ENCODE measurements at places on chromosomes 2 and 18. TPM values are rescaled to one million over a fixed set of nuclear protein-coding genes. Genes with fewer than 3 reads are reported as not detected.

DNA sequence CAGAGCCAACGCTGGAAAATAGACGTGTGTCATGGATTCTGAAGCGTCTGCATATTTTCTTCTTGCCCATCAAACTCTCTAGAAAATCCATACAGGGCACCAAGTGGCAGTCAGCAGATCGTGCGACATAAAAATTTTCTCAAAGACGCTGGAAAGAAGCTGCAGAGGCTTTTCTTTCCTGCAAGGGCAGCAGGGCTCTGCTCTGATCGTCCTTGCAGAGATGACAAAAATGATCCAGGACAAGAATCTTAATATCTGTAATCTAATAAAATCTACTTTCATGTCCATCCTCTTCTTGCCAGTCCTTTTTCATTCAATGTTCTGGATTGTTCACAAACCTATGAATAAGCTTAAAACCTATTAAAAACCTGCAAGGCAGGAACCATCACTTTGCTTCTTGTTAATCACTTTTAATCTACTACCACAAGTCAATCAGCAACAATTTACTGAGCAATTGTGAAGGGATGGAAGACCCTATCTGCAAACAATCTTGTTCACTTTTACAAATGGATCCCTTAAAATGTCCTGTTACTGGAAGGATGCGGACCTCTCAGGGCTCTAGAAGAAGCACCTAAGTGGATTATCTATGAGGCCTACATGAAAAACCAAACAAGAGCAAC is 93.6 kb downstream of the MREG start:
- peak overlapping the region; percentile 54 for H3K27ac ChIP-seq
- H3K4me1 ChIP-seq, result peaks cover 41% of the 10 kb centered on the region
- no peak for DNase-seq
- H3K36me3 ChIP-seq, result no peaks in the 10 kb centered on the region
- no peak overlapping the region for H3K4me3 ChIP-seq
- H3K27me3 ChIP-seq, result peaks cover under 1% of the 10 kb centered on the region

Gene ARHGAP15
- total RNA-seq, result 0.38 TPM

Gene FRZB
- 13.0 TPM for total RNA-seq

Gene TIGD1
- total RNA-seq, result 11.2 TPM
